ENCODE measurements at places on chromosomes 2 and 18. TPM values are rescaled to one million over a fixed set of nuclear protein-coding genes. Genes with fewer than 3 reads are reported as not detected.

DNA sequence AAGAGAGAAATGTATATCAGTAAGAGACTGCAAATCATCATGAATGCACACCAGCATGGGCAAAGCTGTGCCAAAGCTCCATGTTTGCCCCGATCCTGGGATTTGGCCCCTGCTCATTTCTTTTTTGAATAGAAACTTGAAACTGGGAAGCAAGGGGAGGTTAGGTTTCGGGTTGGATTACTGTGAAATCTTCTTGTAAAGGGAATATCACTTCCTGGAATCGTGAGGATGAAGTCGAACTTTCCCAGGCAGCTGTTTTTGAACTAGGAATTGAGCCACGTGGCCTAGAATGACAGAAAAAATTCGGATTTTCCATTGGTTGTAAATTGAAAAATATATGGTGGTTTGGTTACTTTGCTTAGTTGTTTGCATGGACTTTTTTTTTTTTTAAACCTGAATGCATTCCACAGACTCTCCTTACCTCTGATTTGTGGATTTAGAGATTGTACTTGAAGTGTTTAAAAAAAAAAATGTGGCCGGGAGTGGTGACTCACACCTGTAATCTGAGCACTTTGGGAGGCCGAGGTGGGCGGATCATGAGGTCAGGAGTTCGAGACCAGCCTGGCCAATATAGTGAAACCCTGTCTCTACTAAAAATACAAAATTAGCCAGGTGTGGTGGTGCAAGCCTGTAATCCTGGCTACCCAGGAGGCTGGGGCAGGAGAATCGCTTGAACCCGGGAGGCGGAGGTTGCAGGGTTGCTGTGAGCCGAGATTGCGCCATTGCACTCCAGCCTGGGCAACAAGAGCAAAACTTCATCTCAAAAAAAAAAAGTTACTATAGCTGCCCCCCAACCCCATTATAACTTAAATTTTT lies 32.1 kb downstream of the GRHL1 start:
- no peak for DNase-seq

RAB17 gene
- total RNA-seq = 65.1 TPM

DNA sequence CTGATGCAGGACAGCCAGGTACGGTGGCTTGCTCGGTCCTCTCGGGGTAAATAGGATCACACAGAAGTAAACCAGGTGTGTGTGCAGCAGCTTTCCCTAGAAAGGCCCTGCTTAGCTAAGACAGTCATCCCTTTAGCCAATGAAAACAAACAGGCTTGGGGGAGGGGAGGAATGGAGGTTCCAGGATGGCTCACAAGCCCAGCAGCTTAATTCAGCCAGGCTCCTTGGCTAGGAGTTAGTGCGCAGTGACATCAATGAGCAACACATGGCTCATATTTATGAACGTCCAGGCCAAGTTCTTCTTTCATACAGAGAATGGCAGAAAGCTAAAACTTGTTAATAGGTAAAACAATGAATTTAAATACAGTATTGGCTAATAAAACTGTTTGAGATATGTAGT lies 10.2 kb downstream of the IAH1 start:
- no peak for DNase-seq

GRCh38 chr2:9441556-9441955 lies 18.1 kb downstream of the CPSF3 start:
- no peak for DNase-seq

SERPINB13 gene
- not detected for total RNA-seq

- DNase-seq = no peak
Measured at GRCh38 chr2:173359231-173359630, 4.6 kb downstream of the CDCA7 start.

DNA sequence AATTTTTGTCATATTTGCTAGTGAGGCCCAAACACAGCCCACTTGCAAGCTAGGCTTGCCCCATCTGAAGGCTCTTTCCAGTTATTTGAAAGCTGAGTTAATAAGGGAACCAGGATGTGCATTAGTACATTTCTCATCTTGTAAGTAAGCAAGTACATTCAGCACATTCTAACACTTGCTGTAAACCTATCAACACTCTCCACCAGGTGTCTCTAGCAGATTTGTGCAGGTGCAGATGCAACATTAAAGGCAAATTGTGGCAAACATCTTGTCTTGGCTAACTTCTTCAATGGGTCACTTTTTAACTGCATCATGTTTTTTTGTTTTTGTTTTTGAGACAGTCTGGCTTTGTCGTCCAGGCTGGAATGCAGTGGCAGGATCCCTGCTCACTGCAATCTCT lies 25.3 kb upstream of the MFSD6 start:
- peak; percentile 74 for DNase-seq

OSBPL6 gene
- not detected for total RNA-seq

- DNase-seq = no peak
Measured at GRCh38 chr2:177164131-177164530, 48.5 kb upstream of the HNRNPA3 start.

GRCh38 chr2:110853516-110853915 lies 121.1 kb downstream of the ACOXL start:
- DNase-seq = peak; percentile 39

RNF103 gene
- total RNA-seq = 11.8 TPM

APOB gene
- total RNA-seq = not detected

- DNase-seq = no peak
Measured at GRCh38 chr2:196137271-196137670, 34.1 kb downstream of the STK17B start.

HEATR5B gene
- total RNA-seq = 10.7 TPM

STEAP3 gene
- total RNA-seq = 9.8 TPM

DNA sequence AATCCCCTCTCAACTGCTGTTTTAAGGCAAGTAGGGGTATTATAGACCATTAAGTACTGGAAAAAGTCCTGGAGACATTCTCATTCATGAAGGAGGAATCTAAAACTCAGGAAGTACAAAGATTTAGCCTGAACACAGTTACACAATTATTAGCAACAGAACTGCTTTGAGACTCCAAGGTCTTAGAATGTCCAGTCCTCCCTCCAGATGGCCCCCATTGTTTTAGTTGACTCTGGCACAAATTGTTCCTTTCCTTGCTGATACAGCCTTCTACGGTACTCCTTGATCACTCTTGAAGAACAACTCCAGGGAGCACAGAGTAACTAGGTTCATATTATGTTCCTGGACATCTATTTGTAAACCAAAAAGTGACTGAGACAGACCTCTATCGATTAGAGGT lies 210.1 kb upstream of the RND3 start:
- DNase-seq = no peak

IL36G gene
- not detected for total RNA-seq

- DNase-seq = no peak
Measured at GRCh38 chr18:14908541-14908940, 160.6 kb downstream of the ANKRD30B start.

DNA sequence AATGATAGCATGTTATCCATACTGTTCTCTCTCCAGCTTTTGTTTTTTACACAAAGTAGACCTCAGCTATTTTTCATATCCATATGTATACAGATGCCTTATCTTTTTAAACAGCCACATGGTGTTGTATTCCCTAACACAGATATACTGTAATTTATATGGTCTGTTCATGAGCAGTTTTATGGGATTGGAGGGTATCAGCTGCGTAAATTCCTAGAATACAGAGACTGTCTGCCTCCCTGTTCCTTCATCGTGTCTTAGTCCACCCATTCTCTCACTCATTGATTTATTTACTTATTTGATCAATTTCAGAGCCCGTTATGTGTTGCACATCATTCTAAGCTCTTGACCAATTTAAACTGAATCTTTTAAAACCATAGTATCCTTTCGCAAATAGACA lies 80.6 kb downstream of the GATA6 start:
- DNase-seq = no peak

DNA sequence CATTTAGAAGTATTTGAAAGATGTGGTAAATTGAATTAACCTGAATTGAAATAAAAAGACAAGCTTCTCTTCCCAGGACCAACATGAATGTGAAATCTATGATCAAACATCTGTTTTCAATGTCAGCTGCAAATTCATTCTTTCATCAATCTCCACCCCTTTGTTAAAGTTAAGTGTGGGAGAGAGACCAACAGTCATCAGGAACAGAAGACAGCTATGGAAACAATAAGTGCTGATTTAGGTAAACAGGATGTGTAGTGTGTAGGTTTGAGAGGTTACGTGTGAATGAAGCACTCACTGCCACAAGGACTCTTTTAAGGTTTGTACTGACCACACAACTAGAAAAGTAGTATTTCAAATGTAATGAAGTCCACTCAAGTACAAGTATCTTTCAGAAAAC lies 1659.8 kb upstream of the CELF4 start:
- DNase-seq = no peak

DNA sequence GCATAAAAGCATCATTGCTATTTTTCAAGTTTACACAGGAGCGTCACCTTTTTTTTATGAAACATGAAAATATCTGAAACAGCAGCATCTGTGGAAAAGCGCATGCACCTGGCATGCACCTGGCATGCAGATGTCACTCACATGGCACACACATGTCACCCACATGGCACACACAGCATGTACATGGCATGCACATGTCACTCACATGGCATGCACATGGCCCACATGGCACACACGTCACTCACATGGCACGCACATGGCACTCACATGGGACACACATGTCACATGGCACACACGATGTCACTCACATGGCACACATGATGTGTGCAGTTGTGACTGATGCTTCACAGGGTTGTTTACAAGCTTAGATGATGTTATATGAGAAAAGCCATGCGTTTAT lies 188.0 kb downstream of the ZNF407 start:
- DNase-seq = no peak

MC2R gene
- total RNA-seq = not detected

DNA sequence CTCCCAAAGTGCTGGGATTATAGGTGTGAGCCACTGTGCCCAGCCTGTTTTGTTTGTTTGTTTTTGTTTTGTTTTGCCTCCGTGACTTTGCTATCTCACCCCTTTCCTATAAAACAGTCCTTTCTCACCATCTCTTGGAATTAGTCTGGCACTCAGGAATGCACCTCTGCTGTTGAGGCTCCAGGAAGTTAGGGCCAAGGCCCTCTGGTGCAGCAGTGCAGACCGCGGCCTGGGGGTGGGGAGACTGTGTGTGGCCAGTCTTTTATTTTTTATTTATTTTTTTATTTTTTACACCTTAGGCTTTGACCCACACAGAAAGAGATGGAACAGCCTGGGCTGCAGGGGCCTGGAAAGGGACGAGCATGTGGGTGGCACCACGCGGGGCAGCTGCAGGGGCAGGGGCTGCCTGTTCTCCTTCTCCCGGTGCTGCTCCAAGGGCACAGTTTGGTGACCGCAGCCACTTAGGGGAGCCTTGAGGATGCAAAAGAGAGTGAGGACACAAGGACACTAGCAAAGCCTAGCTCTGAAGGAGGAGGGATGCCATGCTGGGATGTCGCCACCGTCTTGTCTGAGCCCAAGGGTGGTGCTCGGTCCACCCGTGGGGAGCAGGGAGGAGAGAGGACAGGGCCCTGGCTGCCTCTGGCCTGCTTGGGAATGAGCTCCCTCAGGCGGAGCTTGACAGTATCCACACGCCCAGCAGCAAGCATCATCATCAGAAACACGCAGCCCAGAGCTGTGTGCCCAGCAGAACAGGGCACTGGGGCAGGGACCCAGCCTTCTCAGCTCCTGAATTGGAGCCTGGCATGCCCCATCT lies 19.4 kb upstream of the ALPI start:
- DNase-seq = no peak

DNA sequence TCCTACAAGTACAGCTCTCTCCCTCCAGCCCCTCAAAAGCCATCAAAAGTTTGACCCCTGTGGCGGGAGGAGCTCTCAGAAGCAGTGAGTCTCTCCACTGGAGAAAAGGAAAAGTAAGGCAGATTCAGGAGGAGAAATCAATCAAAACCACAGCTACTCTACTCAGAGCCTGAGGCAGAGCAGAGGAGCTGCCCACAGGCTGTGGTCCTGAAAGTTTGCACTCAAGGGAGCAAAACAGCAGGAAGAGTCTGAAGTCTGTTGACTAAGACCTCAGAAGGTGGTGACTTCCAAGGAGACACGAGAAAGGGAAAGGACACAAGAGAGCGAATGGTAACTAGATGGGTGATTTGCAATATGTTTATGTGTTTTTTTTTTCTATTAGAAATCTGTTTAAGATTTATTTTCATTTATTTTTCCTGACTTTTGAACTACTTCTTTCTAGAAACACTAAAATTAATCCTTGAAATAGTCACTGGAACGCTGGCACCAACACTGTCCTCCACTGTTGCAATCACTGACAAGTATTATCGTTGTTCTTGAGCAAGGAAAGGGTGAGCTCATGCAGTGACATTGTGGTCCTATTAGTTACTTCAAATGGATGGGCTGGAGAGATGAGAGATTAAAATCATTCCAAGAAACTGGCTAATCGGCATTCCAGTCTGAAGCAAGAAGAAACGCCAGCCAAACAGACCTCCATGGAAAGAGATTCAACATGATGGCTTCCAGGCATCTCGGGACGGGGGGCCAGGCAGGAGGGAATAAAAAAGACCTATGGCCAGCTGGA lies 35.8 kb downstream of the PID1 start:
- no peak for DNase-seq

GRCh38 chr18:70195852-70196434 lies 9.5 kb downstream of the RTTN start:
- DNase-seq = peak; percentile 54

CD8A gene
- total RNA-seq = not detected

GRCh38 chr2:7043690-7044089 lies 126.5 kb downstream of the RNF144A start:
- no peak for DNase-seq

DNA sequence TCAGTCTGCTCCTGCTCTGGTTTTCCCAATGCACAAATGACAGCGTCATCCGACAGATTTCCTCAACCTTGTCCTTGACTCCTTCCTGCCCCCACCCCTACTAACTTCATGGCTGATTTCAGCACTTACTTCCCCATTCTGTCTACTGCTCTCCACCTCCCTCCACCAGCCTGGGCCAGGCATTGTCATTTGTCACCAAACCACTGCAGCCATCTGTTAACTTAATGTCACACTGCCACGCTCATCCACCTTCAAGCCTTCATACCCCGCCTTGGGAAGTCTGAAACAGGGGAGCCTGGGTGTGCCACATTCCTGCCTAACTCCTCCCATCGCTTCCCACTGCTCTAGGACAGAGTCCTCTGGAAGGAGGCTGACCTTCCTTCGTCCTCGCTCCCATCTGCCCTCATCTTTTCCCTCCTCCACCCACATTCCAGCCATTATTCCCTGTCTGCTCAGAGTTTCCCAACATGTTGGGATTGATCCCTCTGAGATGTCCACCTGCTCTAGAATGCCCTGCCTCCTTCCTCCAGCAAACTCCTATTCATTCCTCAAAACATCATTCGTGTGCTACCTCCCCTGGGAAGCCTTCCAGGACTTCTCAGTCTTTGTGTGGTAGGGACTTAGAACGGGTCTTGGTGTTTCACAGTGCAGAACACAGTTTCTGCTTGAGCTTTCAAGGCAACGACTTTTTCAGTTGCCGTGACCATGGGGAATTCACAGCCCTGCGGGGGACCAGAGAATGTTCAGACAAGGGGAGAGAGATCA lies 42.2 kb upstream of the SMAD7 start:
- DNase-seq = peak; percentile 60

GRCh38 chr2:233853353-233853752 lies 982 bp downstream of the HJURP start:
- DNase-seq = no peak

DNA sequence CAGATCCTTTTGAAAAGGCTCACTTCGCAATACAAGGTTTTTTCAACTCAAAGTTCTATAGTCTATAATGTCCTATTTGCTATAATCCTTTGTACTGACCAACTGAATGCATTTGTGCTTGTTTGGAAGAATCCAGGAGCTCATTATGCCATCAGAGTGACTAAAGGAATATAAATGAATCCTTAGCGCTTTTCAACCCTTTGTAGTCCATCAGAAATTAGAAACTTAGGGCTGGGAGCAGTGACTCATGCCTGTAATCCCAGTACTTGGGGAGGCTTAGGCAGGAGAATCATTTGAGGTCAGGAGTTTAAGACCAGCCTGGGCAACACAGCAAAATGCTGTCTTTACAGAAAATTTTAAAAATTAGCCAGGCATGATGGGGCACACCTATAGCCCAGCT lies 330.2 kb upstream of the CHAC2 start:
- DNase-seq = no peak

All from HT-29 (cell line).